ENCODE measurements at places on chromosomes 12 and 14.

GRCh38 chr12:41288142-41288811 is 100.2 kb downstream of the PDZRN4 start:
- no peak for DNase-seq

GRCh38 chr14:34347683-34348082 is 114.4 kb downstream of the SPTSSA start:
- DNase-seq = no peak

GRCh38 chr12:57454566-57455373 is at the start of gene INHBE:
INHBE (plus strand) TSS chr12:57455307; CDS start chr12:57455537, 230 bp downstream.
- no peak for DNase-seq

- no peak for DNase-seq
Observed at GRCh38 chr12:127194176-127194575, 1072.8 kb upstream of the TMEM132C start.

GRCh38 chr12:76241371-76241770 is 106.8 kb downstream of the BBS10 start:
- no peak for DNase-seq

DNA sequence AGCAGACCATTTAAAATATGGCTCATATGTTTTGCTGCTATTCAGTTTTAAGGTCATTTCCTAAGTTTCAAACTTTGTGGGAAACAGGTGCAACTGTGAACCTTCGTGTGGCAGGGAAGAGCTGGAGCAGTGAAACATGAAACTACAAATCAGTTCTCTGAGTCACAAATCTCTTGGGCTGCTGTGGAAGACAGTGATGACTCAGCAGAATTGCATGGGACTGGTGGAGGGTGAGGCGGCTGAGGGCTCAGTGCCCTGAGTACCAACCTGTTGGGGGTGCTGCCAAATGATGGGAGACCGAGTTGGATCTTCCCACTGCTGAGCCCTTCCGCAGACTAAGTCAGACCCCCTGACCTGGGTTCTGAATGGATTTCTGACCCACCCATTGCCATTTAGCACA is 8.4 kb upstream of the CALM1 start:
- DNase-seq = no peak

DNA sequence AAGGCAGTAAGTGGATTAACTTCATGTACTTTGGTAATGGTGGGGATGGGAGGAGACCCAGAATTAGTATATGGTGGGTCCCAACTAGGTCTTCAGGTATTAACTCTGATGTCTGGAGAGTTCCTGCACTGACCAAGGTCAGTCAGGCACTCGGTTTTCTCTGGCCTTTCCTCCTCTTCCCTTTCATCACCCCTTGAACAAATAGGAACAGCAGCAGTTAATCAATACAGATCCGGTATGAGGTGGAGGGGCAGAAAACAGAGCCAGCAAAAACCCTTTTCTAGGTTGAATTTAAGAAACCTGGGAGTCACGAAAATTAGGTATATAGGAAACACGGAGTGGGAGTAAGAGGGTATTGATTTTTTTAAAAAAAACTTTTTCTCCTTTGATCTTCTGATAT is 4.0 kb downstream of the PFKM start:
- no peak for DNase-seq

- DNase-seq = no peak
Observed at GRCh38 chr14:51155326-51155725, 60.4 kb upstream of the TRIM9 start.

- no peak for DNase-seq
Observed at GRCh38 chr14:89489761-89490437, 72.9 kb upstream of the FOXN3 start.

- no peak for DNase-seq
Observed at GRCh38 chr14:102103062-102103695, 16.3 kb upstream of the HSP90AA1 start.

DNA sequence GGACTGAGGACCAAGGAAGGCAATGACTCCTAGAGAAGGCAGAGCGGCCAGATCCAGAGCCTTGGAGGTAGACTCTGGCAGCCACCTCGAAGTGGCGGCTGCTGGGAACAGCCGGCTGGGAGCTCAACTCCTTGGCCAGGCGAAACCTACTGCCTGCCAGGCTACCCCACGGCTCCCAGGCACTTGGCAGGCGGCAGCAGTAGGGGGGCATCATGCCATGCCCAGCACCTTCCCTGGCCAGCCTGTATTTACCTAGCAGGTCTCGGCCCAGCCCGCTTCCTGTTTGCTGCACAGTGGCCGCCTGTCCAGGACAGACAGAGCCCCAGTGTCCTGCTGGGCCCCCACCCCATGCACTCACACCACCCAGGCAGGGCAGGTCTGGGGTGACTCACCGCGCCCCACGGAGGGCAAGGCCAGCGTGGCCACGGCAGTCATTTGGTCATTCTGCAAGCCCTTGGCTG is 10.2 kb downstream of the TRPV4 start:
- no peak for DNase-seq

- DNase-seq = no peak
Observed at GRCh38 chr14:87999277-87999676, 5.7 kb upstream of the GPR65 start.

DNA sequence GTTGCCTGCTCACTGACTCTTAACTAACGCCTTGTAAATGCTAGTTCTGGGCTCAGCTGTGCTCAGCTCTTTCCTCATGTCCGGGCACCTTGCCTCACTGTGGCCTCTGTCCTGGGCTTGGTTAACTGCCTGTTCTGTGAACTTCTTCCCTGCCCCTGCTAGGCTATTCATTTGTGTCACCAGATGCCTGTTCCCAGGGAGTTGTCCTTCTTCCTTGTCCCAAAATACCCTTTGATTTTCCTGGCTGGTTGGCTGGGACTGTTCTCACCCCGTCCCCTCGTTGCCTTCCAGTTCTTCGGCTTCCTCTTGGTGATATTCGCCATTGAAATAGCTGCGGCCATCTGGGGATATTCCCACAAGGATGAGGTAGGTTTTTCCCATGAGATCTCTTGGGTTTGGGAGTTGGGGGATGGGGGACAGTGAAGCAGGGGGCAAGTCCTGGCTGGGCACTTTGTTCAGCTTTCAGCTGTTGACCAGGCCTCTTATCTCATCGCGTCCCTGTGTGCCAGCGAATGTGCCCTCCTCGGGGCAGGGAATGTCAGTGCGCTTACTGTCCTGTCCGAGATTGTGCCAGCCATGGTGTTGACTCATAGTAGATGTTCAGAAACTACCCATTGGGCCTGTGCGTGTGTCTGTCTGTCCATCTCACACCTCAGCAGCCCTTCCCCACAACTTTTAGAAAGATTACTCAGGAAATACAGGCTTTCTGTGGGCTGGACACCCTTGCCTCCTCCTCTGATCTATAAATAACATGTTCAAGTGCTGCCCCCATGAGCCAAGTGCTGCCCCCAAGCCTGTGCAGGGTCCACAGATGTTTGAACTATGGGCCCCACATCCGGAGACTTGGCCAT is 33.1 kb downstream of the CD9 start:
- no peak for DNase-seq

DNA sequence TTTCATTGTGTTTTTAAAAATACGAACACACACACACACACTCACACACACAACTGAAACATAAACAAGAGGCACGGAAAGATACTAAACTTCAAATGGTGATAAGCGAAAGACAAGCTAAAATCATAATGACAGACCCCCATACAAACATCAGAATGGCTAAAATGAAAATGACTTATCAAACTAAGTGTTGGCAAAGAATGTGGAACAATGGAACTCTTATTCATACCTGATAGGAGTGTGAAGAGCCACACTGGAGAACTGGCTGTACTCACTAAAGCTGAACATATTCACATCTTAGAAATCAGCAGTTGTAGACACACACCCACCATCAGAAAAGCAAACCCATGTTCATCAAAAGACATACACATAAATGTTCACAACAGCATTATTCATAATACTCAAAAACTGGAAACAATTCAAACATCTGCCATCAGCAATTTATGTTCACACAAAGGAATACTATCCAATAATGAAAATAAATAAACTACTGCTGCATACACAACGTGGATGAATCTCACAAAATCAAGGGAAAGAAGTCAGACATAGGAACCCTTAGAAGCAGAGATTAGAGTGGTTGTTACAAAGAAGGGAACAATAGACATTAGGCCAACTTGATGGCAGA is 11.8 kb downstream of the STXBP6 start:
- DNase-seq = no peak

DNA sequence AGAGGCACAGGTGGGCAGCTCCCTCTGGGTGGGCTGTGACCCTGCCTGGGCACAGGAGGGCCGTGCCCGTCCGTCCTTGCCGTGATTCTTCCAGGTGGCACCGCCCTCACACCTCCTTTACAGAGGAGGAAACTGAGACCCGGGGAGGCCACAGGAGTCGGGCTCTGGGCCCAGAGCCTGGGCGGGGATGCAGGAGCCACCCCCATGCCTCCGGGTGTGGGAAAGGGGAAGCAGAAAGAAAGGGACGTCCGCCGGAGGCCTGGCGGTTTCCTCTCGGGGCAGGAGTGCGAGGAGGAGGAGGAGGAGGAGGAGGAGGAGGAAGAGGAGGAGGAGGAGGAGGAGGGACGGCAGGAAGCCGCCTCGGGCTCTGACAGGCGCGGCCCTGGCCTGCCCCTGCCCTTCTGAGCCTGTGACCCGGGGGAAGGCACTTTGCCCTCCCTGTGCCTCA is 23.0 kb downstream of the SH2B3 start:
- no peak for DNase-seq

GRCh38 chr12:40104461-40105264 is 1.2 kb downstream of the SLC2A13 start:
- no peak for DNase-seq

- no peak for DNase-seq
Observed at GRCh38 chr12:111431772-111432171, 26.0 kb downstream of the SH2B3 start.

- DNase-seq = no peak
Observed at GRCh38 chr12:58883576-58884334, 36.5 kb downstream of the LRIG3 start.

Measured in stimulated activated CD8-positive, alpha-beta memory T cell treated with anti-CD3 and anti-CD28 coated beads, Interleukin-4, amount 100 ng/mL, for 24 hours (primary cell).